ENCODE measurements at places on chromosomes 13 and 19.

- no peak for DNase-seq
Observed at GRCh38 chr19:46606019-46606418, 4.9 kb downstream of the CALM3 start.

DNA sequence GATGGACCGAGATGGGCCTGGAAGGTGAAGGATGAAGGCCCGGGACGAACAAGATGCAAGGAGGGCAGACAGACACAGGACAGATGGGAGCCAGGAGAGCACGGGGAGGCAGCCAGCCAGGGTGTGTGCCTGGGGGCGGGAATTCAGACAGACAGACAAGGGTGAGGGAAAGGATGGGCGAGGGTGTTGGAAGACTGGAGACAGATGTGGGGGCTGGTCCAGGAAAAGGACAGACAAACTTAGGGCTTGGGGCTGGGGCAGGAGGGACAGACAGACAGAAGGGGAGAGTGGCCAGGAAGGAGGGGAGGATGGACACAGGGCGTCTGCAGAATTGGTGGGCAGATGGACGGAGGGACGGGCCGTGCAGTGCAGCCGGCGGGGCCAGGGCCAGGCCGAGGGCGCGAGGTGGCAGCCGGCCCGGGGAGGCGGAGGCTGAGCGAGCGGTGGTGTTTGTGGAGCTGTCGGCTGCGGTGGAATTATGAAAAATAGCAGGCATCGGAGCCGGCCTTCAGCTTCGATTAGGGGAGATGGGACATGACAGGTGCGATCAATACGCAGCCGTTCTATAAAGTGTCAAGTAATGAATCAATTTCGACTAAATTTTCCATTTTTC is 4.6 kb upstream of the ERFL start:
- DNase-seq = no peak

DNA sequence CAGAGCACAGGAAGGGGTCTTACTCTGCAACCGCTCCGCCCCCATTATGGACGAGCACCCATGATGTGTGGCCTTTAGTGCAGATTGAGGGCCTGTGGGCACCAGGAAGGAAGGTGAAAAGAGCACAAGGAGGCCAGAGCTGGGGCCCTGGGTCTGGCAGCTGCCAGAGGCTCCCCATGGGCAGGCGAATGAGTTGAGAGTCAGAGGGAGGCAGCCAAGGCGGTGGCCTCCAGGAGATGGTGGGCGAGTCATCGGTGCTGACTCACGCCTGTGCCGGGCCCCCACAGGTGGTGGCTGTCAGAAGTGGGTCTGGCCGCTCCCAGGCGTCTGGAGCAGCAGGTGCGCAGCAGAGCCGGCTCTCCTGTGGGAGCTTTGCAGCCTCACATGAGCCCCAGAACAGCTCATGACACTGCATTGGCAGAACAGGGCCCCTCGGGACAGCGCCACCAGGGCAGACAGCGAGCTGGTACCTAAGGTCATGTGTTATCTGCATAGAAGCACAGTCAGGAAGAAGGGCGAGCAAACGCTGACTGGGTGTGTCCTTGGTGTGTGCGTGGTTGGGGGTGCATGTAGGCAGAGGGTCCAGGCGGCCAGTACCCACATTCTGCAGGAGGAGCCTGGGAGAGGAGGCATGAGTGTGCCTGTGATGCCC is 68.8 kb downstream of the CHST8 start:
- no peak for DNase-seq

DNA sequence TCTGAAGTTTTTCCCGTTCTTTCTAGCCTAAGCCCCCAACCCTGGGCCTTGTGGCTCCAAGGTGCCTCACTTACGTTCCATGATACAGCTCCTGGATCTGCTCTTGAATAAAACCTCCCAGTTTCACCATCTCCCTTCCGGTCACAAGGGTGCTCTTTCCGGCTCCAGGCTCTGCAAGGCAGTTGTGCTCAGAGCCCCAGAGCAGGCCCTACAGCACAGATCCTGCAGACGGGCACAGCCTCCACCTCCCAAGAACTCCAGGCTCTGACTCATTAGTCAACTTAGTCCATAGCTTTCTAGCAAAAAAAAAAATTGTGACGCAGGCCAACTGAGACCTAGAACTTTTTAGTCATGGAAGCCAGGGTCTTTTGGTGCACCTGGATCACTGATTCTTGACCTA is 33.9 kb upstream of the SLC7A10 start:
- DNase-seq = no peak

DNA sequence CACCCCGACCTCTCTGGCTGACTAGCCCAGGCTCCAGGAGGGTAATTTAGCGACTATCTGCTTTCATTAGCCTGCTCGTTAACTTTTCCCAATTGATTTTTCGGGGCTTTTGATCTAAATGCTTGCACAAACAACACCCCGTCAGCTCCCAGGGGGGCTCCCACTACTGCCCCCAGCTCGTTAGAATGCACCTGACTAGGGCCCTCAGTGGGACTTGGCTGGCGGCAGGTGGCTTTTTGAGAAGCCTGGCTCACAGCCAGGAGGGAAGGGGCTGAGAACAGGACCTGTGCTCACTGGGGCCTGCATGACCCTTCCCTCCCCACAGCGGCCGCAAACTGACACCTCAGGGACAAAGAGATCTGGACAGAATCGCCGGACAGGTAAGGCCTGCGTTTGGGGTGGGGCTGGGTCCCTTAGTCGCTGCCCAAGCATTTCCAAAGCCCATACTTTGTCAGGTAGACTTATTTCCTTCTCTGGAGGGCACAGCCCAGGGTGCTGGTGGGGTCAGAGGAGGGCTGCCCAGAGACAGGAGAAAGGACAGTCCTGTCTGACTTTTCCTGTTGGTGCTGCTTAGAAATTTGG is 7.6 kb upstream of the CD79A start:
- no peak for DNase-seq
